Kidney tubule cell (primary cell): ENCODE measurements at places on chromosomes 12 and 14.

- no peak for DNase-seq
Measured at GRCh38 chr14:97638864-97639263, 841.7 kb downstream of the VRK1 start.

- DNase-seq, result peak; percentile 28
Measured at GRCh38 chr12:11681207-11681606, 31.7 kb downstream of the ETV6 start.

DNA sequence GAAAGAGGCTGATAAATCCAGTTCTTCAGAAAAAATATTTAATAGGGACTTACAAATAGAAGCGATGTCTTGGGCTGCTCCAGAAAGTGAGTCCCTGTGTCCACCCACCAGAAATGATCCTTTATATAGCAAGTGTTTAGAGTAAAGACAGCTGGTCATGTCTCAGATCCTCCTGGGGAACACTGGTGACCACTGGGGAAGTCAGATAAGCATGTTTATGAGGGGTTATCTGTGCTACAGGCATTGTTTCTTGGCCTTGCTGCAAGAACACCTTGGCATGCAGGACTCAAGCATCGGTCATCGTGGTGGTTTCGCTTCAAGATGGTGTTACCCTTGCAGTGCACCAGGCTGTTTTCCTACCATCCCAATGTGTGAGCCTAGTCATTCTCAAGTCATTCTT, 27.2 kb downstream of the CPM start:
- DNase-seq, result no peak

DNA sequence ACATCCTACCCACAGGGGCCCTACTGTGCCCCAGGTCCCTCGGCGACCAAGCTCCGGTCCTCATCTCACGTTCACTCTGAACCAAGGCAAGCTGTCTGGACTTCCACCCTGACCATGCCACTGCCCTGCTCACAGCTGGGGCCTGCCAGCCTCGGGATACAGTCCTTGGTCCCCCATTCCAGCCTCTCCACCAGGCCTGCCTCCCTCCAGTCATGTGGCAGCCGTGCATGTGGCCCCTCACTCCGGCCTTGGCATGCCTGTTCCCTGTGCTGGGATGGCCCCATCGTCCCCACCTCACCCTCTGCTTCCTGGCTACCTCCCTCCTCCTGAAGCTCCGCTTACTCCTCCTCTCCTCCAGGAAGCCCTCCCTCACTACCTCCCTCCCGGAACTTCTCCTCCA, 38.6 kb upstream of the DLK1 start:
- no peak for DNase-seq

DNA sequence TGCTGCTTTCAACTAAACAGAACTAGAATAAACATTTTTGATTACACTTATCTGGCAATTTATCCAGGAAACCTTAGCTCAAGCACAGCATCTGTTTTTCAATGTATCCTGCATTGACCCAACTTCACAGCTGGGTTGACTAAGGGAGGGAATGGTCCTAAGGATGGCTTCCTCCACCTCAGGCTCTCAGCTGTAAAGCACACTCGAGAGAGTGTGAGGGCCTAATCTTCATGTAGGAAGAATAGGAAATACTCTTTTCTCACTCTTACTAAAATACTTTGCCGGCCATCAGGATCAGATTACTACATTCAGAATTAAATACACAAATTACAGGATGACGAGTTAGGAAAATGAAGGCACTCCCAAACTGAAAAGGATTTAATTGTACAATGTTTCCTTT, 7.2 kb downstream of the SETD3 start:
- no peak for DNase-seq

DNA sequence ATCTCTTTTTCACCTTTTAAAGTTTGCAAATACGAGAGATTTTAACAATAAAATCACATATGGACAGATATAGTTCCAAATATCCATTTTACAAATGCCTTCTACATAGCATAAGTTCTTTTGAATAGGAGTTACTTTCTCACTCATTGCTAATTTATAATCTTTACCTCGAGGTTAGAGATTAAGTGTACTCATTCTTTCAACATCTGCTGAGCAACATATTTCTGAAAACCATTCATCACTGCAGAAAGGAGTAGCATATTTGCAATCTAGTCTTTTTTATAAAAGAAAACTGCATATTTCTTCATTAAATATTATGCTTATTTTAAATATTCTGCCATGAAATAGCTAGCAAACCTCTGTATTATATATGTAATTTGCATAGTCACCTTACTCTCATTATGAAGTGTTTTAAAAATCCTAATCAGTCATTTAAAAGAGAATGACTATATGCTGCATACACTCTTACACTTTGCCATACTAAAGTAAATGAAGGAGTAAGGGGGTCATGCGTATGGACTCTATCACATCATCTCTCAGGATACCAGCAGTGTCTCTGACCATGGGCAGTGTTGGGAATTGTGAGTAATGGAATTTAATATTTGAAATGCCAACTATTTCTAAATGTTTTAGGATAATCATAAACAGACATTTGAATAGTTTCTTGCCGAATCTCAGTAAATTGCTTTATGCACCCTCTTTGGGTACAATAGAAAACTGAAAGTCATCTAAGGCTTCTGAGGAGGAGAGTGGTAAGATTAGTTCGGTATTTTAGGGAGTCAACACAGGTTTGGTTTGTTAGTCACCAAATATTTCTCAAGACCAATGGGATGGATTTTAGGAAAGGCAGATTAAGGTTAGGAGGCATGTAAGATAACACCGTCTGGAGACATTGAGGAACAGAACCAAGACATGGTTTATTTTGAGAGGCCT, 524.8 kb upstream of the ATP2B1 start:
- DNase-seq, result no peak

DNA sequence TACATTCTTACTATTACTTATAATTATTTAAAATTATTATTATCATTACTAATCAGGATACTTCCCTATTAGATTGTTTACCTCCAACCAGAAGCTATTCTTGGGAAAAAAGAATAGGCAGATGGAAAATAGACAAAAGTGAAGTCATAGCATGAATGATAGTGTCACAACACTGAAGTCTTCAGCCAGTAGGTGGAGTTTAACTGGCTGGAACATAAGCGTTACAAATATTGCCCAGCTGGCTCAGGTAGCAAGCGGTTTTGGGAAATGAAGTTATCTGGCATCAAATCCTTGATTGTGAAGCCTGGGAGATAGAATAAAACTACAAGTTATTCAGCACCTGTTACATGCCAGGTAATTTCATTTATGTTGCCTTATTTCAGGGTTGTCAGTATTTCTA, 762.9 kb downstream of the C12orf50 start:
- DNase-seq, result peak; percentile 9

GRCh38 chr12:125228519-125229260, 163.5 kb downstream of the AACS start:
- no peak for DNase-seq
